ENCODE measurements at places on chromosomes 13 and 19. TPM values are rescaled to one million over a fixed set of nuclear protein-coding genes. Genes with fewer than 3 reads are reported as not detected.

GRCh38 chr13:97946951-97947588 is 6.4 kb upstream of the IPO5 start:
- no peak for DNase-seq

KRTDAP gene
- total RNA-seq: not detected

DNA sequence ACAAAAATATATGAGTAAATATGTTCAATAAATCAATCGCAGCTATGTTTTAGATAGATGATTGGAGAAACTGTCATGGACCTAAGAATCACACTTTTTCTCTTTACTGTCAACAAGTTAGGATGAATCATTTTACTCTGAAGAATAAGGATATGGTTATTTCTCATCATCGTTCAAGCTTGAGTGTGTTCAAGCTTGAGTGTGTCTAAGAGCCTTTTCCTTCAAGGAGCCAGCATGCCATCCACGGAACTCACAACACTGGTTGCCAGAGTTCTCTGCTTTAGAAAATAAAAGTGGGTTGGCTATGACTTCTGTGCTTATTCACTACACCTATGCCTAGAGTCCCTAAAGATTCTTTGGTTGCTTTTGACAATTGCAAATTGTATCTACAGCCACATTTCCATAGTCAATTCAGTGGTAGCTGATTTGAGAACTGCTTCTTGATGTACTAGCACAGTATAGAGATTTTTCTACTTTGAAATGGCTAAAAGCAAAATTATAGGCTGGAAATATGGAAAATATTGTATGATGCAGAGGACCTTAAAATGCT is 58.1 kb upstream of the SCEL start:
- no peak for DNase-seq

FUT2 gene
- total RNA-seq: not detected

SIGLEC9 gene
- total RNA-seq: 1.7 TPM

CBY2 gene
- not detected for total RNA-seq

CALR gene
- total RNA-seq: 378 TPM

- no peak for DNase-seq
Observed at GRCh38 chr19:755063-755462, 4.2 kb downstream of the MISP start.

GRCh38 chr13:47846886-47847285 is 154.2 kb downstream of the SUCLA2 start:
- DNase-seq: no peak

SGCG gene
- total RNA-seq: 77.5 TPM

ZNF100 gene
- total RNA-seq: 8.0 TPM

GRCh38 chr13:71610876-71611275 is 256.1 kb downstream of the DACH1 start:
- no peak for DNase-seq

GRCh38 chr19:32405431-32406160 is at the start of gene DPY19L3:
TSS of gene DPY19L3 (plus strand) at chr19:32405770. CDS start at chr19:32408254, 2,484 bp downstream.
- DNase-seq: peak; percentile 98

- no peak for DNase-seq
Observed at GRCh38 chr19:2223959-2224358, 12.2 kb downstream of the PLEKHJ1 start.

GRCh38 chr19:876089-876488 is 16.6 kb downstream of the CFD start:
- no peak for DNase-seq

GRCh38 chr13:67726979-67727378 is 496.8 kb upstream of the PCDH9 start:
- DNase-seq: no peak

ZNF714 gene
- 2.2 TPM for total RNA-seq

DNA sequence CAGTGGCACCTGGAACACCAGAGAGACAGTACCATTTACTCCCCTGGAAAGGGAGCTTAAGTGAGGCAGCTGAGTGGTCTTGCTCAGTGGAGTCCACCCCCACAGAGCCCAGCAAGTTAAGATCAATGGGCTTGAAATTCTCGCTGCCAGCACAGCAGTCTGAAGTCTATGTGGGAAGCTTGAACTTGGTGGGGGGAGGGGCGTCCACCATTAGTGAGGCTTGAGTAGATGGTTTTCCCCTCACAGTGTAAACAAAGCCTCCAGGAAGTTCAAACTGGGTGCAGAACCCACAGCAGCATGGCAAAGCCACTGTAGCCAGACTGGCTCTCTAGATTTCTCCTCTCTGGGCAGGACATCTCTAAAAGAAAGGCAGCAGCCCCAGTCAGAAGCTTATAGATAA is 30.3 kb upstream of the CEACAM4 start:
- DNase-seq: no peak

GRCh38 chr19:19637523-19638251 is 5.8 kb downstream of the GMIP start:
- no peak for DNase-seq

KLK1 gene
- not detected for total RNA-seq

DNA sequence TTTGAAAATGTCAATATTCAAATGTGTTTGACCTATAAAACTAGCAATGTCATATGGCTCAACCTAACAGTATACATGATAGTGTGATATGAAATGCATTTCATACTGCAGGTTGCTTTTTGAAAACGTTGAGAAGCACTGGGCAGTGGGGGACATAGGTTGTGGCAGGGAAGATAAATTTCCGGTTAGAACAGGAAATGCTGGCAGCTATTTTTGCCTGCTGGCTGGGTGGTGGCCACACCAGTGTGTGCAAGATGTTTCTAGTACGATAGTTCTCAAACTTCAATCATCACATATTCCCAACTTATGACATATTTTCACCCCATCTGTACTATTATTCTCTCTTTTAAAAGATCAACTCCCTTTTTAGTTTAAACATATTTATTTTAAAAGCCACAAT is 17.2 kb downstream of the FXYD5 start:
- DNase-seq: no peak

KIR3DL2 gene
- not detected for total RNA-seq

SHISA7 gene
- not detected for total RNA-seq

PCID2 gene
- total RNA-seq: 54.4 TPM

DNA sequence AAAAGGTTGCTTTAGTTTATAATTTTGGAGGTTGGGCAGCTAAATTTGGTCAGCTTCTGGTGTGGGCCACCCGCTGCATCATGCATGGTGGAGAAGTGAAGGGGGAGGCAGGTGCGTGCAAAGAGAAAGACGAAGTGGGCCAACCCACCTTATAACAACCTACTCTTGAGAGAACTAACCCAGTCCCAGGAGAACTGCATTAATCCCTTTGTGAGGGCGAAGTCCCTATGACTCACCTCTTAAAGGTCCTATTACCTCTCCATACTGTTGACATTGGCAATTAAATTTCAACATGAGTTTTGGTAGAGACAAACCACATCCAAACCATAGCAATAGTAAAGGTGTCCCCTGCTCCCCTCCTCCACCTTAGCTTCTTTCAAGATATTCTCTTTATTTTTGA is 7.7 kb upstream of the FGF9 start:
- DNase-seq: no peak

OR10H1 gene
- not detected for total RNA-seq

LRRC63 gene
- total RNA-seq: not detected

GRCh38 chr19:2949939-2950285 is 5.1 kb upstream of the ZNF77 start:
- peak; percentile 53 for DNase-seq

- no peak for DNase-seq
Observed at GRCh38 chr13:22091971-22092300, 421.1 kb downstream of the FGF9 start.

GFY gene
- not detected for total RNA-seq

NTF4 gene
- total RNA-seq: 0.48 TPM

DNA sequence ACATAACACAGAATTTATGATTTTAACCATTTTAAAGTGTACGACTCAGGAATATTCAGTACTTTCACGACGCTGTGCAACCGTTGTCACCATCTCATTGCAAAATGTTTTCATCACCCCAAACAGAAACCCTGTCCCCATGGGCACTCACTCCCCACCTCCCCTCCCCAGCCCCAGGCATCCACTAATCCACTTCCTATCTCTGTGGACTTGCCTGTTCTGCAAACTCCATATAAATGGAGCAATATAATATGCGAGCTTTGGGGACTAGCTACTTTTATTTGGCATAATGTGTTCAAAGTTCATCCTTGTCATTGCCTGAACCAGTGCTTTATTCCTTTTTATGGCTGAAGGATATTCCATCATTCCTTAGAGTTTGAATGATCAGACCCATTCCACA is 7.3 kb upstream of the INSR start:
- no peak for DNase-seq

- no peak for DNase-seq
Observed at GRCh38 chr19:13906521-13906904, 512 bp downstream of the CC2D1A start.

GRCh38 chr13:66111628-66112027 is 1118.5 kb downstream of the PCDH9 start:
- no peak for DNase-seq

DNA sequence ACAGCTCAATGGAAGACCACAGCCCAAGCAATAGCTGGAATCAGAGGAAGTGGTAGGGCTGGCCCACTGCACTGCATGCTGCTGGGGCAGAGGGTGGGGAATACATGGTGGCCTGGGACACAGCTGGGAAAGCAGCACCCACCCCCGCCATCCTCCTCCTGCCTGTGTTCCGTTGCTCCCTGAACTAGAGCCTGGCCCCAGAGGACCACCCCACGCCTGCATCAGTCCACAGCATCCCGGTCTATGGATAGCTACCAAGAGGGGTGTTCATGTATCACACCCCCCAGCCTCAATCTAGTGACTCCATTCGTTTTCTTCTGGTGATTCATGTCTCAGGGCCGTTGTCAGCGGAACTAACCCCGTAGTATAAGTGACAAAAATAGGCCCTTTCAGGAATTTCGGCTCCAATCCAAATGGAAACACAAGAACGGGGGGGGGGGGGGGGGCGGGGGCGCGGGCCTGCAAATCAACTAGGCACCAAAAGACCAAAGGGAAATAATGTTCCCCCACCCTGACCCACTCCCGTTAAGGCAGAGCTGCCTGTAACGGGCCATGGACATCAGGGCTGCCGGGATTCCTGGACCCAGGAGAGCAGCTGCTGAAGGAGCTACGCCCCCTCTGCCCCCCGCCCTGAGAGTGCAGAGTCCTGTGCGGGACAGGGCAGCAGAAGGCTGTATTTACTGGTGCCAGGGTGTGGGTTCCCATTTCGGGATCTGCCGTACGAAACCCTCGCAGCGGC is 18.9 kb upstream of the EPHX3 start:
- DNase-seq: peak; percentile 62

- peak; percentile 77 for DNase-seq
Observed at GRCh38 chr19:2047449-2048103, 3.5 kb downstream of the MKNK2 start.

GRCh38 chr13:32032759-32033158 is 1.2 kb downstream of the FRY start:
- no peak for DNase-seq

DNA sequence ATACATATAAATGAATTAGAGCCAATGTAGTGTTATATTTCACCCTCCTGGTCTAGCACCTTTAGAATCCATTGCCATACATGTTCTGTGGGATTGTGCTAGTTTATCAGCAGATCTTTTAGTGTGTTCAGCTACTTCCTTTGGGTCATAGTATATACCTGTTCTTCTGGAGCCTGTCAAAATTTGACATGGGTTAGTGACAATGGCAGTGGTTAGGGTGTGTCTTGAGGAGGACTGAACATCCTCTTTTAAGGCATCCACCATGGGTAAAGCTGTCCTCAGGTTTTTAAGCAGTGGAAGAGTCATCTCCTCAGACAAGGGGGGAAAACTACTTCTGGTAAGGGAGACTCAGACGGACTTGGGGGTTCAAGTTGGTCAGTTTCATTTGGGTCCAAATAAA is 29.4 kb downstream of the DNAJC3 start:
- no peak for DNase-seq

ZNF565 gene
- total RNA-seq: 3.9 TPM

GRCh38 chr13:91406619-91407018 is 8.2 kb downstream of the GPC5 start:
- DNase-seq: no peak

ZNF443 gene
- total RNA-seq: 1.6 TPM

ZNF615 gene
- total RNA-seq: 9.6 TPM

CAB39L gene
- total RNA-seq: 19.3 TPM
